ENCODE measurements at places on chromosomes 2 and 18.

GRCh38 chr2:109331896-109332848, 203.2 kb downstream of the SH3RF3 start:
- no peak for DNase-seq

DNA sequence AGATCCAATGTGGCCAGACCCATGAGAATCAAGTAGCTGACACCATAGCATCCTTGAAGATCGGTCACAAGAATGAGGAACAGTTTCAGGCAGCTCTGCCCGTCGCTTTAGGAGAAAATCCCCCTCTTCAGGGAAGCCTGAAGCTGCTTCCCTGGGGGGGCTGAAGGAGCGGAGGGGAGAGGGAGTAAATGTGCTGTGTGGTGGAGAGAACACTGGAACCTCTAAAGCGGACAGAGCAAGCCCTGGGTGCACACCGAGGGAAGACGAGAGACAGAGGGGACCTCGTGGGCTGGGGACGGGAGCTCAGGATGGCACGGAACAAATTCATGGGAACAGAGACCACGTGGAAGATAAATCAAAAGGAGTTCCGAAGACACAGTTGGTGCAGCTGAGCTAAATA, 154.3 kb downstream of the NDUFA10 start:
- DNase-seq = no peak

- DNase-seq = no peak
Observed at GRCh38 chr18:79203017-79203605, 133.9 kb downstream of the ATP9B start.

DNA sequence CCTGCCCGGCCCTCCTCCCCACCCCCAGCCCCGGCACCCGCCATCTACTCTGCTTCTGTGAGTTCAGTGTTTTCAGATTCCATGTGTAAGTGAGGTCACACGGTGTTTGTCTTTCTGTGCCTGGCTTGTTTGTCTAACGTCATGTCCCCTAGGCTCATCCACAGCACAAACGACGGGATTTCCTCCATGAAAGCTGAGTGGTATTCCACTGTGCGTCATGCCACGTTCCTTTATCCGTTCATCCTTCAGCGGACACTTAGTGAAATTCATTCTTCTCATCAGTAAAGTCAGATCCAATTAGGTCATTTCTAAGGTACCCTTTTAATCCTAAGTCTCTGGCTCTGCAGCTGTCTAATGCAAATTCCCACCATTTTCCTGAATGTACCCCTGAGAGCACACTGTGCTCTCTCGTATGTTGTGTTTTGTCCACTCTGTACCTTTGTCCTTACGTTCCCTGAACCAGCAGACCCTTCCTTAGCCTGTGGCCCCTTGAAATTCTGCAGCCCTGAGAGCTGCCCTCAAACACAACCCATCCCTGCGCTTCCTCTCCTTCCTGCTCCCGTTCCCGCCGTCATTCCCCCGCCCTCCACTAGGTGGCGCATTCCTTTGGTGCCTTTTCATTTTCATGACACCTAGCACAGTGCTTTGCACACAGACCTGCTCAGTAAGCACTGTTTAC, 44.1 kb downstream of the TRAPPC12 start:
- DNase-seq = no peak

- no peak for DNase-seq
Observed at GRCh38 chr2:239644011-239644410, 243.2 kb upstream of the HDAC4 start.

GRCh38 chr2:12501469-12502158, 215.1 kb upstream of the TRIB2 start:
- no peak for DNase-seq

DNA sequence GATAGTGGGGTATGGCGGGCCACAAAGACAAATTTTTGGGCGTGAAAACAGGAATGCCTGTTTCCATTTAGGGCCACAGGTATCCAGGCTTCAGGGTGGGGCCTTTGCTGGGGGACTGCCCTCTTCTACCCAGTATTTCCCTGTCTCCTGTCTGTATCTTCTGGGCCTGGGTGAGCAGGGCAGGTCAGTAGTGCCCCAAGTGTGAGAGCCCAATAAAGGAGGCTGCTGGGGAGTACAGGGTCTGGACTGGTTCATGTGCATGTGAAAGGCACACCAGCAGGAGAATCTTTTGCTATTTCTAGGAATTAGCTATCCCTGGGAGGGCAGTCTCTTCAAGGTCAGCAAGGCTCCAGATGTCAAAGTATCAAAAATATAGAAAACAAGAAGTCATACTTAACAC, 71.5 kb downstream of the MEX3C start:
- DNase-seq = no peak

DNA sequence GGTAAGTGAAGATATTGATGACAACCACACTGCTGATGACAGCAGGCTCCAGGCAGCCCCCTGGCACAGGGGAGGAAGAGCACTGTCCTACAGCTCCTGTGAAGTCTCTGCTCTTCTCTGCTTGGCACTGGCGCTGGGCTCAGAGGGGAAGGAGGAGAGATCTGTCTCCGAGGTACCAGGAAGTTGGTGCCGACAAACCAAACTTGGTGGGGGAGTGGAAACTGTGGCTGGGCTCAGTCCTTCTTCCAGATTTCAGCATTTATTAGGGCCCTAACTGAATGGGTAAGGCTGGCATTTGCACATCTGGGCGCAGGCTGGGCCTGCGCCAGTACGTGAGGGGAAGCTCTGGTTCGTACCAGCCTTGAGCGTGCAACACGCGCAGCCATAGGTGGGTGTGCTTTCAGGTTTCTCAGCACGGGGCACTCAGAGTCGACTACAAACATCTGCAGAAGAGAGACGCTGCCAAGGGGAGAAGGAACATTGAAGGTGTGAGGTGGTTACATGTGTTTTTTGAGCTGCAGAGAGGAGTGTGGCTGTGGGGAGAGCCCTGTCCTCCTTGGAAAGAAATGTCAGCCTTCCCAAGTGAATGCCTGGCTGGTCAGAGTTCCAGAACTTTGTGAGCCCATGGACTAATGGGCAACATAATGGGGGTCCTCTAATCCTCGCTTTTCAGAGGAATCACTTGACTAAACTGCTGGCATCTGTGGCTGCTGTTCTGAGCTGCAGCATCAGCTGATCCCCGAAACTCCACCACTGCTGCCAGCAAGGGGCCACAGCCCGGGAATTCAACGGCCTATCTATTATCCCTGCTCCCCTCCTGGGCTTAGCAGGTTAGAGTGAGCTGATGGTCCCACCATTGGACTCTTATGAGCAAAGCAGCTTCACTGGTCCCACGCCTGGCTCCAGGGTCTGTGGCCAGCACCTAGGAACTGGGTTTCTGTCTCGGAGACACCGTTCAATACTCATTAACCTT, 55.2 kb upstream of the SEMA4C start:
- DNase-seq = no peak

GRCh38 chr2:104976603-104977120, 61.2 kb upstream of the MRPS9 start:
- DNase-seq = no peak

DNA sequence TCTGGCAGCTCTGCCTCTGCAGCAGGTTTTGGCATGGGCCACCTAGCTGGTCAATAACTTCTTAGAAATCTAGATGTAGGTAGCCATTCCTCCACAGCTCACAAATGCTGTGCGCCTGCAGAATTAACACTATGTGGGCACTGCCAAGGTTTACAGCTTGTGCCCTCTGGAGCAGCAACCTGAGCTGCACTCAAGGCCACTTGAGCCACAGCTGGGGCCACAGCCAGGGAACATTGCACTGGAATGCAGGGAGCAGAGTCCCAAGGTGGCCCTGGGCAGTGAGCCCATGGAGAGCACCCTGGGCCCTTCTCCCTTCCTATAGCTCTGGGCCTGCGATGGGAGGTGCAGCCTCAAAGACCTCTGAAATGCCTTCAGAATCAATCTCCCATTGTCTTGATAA, 365.3 kb downstream of the SATB2 start:
- DNase-seq = no peak

DNA sequence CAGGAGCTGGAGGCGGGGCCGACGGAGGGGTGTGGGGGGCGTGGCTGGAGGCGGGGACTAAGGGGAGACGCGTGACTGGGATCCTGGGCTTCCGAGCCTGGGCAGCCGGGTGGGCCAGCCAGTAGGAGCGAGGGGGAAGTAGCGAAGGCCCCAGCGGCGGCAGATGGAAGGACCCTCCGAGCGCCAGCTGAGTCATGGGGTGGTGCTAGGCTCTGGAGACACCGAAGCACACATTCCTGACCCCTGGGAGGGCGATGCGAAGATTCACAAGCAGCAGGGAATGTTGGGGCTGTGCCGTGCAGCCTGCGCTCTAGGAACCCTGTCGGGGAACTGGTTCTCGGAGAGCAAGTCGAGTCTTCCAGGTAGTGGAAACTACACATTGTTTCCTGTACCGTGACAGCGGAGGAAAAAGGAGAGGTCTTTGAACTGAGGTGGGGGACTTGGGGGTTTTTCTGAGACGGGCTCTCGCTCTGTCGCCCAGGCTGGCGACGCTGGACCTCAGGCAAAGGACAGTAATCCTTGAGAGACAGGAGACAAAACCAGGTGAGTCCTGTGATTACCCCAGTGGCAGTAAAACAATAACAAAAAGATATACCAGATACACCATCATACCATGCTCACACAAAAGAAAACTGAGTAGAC, 650 bp upstream of the AFG3L2 start:
- DNase-seq = no peak

DNA sequence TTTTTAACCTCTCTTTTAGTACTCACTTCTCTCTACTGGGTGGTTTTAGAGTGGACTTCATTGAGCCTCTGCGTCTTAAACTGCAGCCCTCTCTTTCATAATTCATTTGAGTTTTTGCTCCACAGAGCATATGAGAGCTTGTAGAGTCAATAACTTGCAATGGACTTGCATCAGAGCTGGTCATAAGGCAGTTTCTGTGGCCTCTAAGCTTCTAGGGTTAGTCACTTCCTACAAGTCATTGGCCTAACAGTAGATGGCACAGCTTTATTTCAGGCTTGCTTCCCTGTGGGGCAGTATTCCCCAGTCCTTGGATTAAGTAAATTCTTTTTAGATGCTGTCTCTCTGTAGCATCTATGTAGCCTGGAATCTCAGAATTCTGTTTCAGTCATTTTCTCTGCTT, 1435.7 kb downstream of the LRP1B start:
- no peak for DNase-seq

Data from cortex of kidney (tissue), 1 donor.